ENCODE measurements at places on chromosomes 11 and 22.
A peak's percentile ranks its signal among the peaks of the same experiment; 100 is the strongest.

DNA sequence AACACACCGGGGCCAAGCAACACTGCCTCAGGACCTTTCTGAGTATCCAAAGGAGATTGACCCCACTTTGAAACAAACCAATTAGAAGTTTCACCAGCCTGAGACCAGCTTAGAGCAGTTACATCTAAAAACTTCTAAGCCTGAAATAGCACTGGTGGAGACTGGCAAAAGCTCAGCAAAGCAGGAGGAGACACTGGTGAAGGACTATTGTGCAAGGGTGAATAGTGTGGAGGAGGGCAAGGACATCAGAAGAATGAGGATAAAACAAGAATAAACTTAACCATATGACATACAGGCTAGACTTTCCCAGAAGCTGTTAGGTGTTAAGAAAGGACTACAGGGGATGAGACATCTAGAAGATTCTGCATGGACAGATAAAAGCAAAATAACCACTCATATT, 152.4 kb downstream of the FCHSD2 start:
- no peak for DNase-seq

GRCh38 chr22:26551568-26551967, 38.4 kb downstream of the TPST2 start:
- no peak for DNase-seq

- no peak for DNase-seq
Observed at GRCh38 chr22:49600891-49601431, 226.7 kb downstream of the BRD1 start.

DNA sequence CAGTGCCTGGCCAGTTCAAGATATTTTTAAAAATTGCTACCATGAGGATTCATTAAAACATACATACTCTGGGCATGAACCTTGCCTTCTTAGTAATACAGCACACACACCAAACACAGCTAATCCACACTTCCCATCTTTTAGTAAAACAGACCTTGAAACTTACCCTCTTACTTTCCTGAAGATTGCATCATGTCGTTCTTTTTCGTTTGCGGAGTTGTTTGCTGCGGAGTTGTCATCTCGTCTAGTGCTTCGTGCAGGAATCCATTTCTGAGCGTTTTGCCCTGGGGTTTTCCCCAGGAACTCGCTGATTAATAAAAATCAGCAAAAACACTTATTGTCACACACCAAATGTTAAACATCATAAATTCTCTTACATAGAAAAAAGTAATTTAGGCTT, 3.0 kb downstream of the EIF4G2 start:
- no peak for DNase-seq

GRCh38 chr11:130174642-130175041, 15.1 kb downstream of the ST14 start:
- DNase-seq = no peak

DNA sequence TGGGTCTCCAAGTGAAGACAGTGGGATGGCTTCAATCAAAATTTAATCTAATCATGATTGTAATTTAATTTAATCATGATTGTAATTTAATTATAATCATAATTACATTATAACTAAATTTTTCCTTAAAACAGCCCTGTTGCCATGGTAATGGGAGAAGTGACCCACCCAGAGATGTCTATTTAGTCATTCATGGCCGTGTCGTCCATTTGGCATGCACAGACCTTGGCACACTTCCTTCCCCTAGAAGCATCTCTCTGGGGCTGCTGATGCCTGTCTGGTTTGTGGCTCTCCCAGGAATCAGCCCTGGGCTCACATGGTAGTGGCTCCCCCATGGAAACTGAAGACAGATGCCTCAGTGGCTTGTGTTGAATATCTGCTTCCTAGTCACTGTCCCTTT, 27.0 kb downstream of the P4HA3 start:
- DNase-seq = no peak

- no peak for DNase-seq
Observed at GRCh38 chr11:67665541-67666302, 8.7 kb downstream of the ALDH3B2 start.

GRCh38 chr11:17575431-17576425, 28.7 kb downstream of the OTOG start:
- no peak for DNase-seq

GRCh38 chr22:47036352-47036751, 273.9 kb downstream of the TBC1D22A start:
- no peak for DNase-seq

DNA sequence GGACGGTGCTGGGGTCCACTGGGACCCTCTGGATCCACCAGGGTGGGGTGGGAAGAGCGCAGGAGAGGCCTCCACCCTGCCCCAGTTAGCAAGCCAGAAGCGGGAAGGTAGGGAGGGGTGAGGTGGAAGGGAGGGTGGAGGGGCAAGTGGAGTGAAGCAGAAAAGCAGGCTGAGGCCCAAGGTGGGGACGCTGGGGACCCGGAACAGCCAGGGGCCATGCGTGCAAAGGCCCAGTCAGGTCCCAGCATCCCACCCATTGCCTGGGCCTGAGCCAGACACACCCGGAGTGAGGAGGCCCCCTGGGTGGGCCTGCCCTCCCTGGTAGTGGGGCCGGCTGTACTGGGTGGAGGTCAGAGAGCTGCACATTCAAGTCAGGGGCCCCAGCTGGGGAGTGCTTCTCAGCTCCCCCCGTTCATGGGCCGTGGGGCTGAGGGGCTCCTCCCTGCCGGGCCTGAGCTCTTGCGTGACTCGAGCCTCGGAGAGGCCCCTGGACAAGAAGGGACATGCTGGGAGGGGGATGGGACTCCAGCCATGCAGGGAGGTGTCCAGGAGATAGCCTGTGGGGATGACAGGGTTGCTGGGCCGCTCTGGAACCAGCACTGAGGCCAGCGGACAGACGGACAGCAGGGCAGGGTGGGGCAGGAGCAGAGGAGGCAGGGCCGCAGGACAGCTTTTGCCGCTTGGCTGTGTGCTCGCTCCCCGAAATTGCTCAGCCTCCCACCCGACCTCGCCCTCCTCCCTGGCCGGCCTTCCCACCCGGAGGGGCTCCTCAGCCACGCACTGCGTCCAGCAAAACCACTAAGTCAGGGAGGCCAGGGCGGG, 7.7 kb downstream of the TNNT3 start:
- DNase-seq = peak; percentile 84

DNA sequence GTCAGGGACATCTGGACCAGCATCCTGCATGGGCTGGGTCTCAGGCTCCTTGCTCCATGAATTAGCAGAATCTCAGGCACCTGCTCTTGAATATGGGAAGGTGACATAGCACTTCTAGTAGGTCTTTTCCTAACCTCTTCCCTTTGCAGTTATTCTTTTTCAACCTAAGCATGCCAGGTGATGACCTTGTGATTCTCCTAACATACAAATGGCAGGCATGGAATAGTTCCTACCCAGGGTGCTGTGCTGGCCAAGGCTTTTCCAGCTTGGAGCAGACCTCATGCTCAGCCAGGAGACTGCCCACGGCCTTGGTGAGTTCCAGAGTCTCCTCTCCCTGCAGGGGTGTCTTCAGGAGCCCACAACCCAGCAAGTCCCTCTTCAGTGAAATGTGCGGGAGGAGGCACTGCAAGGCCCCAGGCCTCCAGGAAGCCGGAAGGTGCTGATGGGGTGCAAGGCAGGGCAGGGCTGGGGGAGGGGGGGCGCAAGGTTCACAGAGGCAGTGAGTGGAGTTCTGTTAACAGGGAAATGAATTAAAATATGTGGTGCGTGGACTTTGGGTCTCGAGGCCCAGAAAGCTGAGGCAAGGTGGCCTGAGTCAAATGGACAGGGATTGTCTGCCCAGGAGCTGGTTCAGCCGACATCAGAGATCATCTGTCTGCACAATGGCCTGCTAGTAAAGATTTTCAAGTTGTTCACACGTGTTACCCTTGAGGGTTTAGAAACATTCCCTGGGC, 75.9 kb upstream of the SEPTIN5 start:
- no peak for DNase-seq

DNA sequence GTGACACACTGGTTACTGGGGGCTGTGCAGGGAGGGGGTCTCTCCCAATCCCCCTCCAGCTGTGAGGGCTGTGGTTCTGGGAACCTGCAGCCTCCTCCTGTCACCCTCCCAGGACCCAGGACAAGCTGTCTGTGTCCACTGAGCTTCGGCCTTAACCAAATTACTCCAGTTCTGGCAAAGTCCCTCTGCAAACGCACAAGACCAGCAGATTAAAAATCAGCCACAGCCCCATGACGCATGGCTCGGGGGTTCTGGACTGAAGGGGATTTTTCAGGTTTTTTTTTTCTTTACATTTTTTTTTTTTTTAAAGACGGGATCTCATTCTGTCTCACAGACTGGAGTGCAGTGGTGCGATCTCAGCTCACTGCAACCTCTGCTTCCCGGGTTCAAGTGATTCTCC, 32.2 kb upstream of the A4GALT start:
- no peak for DNase-seq

GRCh38 chr22:30247561-30247960, 1.0 kb upstream of the LIF start:
- DNase-seq = no peak

DNA sequence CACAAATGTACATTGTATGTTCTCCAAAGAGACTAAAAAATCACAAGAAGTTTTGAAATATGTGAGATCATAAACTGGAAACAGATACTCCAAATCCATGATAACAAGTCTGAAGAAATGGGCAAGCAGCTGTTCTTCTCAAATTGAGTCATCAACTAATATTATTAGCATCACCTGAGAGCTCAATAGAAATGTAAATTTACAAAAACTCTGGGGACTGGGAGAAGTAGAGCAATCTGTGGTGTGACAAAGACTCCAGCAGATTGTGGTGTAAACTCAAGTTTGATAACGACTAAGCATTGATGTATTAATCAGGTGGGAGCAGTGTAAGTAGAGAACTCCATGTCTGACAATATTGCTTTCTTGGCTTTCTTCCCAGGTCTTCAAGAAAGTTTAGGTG, 53.2 kb downstream of the GLYATL1 start:
- DNase-seq = no peak

DNA sequence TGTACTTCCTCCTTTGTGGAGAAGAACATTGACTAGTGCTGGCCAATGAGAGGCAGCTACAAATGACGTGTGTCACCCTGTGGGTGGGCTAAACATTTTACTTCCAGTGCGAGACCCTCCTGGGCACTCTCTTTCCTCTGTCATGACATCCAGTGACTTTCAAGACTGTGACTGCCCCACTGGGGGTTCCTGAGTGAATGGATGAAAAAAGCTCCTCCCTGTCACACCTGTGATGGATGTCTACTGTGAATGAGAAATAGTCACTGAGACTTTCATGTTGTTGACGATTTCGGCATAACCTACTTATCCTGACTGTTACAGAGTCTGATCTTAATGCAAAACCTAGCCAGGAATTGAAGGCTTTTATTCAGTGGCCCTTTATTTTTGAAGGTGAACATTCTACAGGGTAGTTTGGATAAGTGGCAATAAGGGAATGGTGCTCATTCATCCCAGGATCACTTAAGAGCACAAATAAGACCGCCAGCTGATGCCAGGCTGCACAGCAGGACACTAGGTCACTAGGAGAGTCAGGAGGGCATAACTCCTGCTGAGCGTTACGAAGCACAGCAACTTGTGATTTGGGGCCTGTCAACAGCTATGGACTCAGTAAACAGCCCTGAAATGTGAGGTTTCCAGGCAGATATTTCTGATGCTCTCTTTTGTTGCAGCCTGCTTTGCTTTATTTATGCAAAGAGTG, 636.6 kb downstream of the NTM start:
- no peak for DNase-seq

DNA sequence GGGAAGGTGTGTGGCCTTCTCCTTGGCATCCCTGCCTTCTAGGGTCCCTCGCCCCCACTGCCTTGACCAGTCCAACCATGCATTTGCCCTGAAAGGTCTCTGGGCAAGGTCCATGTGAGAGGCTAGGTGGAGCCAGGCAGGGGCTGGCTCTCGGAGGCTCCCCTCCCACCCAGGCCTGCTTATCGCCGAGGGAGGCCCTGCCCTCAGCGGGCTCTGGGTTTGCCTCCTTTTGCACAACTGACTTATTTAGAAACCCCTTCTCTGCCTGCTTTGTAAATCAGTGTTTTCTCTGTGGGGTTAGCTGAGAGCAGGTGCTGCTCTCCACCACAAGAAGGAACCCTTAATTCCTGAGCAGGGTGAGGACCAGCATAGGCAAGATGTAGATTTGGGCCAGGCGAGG, 47.7 kb downstream of the CD82 start:
- no peak for DNase-seq

GRCh38 chr22:38704654-38705234, 1.0 kb upstream of the GTPBP1 start:
- DNase-seq = no peak

DNA sequence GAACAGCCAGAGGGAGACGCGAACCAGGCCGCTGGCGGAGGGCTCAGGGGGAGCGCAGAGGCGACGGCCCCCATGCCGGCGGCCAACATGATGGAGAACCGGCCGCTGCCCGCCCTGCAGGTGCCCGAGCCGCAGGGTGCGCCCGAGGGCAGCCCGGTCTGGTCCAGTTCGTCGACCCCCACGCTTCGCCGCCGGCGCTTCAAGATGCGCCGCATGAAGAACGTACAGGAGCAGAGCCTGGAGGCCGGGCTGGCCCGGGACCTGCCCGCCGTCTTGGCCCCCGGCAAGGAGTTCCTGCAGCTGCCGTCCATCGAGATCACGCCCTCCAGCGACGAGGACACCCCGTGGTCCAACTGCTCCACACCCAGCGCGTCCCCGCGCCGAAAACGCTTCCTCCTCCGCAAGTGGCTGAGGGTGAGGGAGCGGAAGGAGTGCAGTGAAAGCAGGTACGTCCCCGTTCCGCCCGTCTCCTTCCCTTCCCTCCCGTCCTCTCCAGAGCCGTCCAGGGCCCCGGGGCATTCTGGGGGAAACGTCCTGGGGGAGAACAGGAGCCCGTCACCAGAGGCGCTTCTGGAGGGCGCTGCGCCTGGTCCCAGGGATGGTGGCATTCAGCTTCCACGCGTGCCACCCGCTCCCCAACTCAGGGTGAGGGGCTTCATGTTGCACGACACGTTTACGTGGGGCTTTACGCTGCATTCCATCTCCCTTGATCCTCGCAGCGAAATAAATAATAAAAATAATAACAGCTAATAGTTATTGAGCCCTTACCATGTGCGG, 840 bp downstream of the GRAMD1B start:
- DNase-seq = peak; percentile 85

DNA sequence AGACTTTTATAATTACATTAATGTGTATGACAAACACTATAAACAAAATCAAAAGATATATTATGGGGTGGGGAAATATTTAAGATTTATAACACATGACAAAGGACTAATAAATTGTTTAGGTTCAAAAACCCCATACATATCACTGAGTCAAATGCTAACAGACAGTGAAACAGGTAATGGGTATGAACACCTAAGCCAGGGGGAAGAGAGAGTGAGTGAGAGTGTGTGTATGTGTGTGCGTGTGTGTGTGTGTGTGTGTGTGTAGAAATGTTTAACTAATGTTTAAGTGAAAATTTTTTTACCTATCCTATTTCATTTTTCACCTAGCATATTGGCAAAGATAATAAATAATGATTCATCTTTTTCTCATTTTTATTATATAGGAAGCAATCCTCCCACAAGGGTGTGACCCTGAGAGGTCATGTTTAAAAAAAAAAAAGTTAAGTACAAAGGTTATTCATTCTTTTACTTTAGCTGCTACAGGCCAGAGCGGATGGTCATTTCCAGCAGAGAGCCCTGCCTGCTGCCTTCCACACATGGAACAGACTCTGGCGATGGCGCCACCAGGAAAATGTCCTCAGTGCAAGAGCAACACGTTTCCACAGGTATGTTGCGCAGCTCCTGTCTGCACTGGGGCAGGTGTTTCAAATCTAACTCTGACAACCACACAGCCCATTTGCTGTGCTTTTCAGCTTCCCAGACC, 72.9 kb downstream of the PISD start:
- DNase-seq = no peak

All from osteocyte (in vitro differentiated cells).